ENCODE measurements at places on chromosomes 12 and 14.

DNA sequence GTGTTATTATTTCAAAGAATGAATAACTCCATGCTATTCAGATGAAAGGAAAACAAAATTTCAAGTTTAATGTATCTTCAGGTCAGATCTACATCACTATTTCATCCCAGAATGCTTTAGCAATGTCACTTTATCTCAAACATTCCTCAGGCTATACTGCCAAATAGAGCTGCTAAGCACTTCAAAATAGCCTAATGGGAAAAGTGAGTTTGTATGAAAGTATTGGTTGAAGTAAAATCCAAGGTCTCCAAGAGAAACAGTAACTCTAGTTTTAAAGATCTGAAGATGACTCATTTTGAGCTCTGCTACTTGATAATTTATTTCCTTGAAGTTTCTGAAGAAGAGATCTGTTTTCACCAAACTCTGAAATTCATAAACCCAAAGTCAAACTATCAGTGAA, 466.2 kb upstream of the FOXG1 start:
- no peak for DNase-seq

- no peak for DNase-seq
Observed at GRCh38 chr14:80425686-80426085, 214.4 kb upstream of the DIO2 start.

DNA sequence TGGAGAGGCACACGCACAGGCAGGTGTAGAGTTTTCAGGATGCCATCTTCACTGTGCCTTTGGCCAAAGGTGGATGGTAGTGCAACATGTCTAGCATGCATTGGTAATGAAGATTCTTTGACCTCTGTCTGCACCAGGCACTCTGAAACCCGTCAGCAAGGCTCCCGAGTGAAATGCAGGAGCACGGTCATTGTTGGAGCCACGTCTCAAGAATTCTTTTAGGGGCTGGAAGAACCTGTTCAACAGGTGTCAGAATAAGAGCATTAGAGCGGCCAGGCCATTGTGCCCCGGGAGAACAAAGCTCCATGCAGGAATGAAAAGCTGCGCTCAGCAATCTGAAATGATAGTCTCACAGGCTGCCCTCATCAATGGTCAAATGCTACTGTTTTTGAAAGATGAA, 40.2 kb upstream of the DICER1 start:
- DNase-seq: no peak

- no peak for DNase-seq
Observed at GRCh38 chr14:93832665-93833064, 44.4 kb upstream of the PRIMA1 start.

- DNase-seq: no peak
Observed at GRCh38 chr14:91373591-91374254, 43.9 kb downstream of the CCDC88C start.

DNA sequence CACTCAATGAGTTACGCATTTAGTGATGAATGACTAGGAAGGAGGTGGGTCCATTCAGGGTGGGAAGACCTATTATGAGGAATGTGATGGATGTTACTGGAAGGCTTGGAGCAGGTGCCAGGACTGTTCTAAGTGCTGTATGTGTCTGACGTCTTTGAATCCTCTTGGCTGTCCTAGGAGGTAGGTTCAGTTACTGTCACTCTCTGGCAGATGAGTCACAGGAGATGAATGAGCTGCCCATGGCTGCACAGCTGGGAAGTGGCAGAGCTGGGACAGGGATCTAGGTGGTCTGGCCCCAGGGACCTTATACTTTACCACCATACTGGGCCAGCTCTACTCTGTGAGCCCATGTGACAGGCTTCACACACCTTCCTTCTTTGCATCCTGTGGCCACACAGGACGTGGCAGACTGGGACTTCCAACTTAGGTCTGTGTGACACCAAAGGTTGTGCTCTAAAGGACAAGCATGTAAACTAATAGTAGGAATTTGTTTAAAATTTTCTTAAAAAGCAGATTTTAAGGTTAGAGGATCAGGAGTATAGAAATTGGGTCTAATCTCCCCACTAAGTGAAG, 24.0 kb downstream of the TCTN1 start:
- no peak for DNase-seq

DNA sequence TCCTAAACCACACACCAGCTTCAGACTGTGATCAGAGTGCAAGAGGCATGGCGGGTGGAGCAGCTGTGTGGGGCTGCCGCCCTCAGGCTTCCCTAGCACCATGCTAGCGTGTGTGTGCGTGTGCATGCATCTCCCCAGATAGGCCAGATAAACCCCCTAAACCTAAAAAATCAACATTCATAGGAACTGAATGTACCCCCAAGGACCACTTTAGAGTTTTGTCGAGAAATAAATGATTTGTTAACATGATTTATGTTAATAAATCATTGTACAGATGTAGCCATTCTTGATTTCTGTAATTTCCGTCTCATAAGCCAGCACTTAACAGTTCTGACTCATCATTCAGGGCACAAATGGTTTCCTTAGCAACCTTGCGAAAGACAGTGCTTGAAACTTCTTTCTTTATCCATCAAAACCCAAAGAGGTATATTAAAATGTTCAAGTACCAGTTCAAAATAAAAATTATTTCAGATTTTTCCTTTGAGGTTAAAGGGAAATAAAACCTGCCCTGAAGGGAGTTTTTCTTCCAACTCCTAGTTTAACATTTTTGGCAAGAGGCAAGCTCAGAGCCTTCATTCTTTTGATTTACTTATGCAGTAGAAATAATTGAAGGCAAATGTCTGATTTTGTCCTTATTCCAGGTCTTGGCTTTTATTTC, 206.2 kb upstream of the RGS6 start:
- DNase-seq: no peak

GRCh38 chr14:33127531-33127930, 188.9 kb downstream of the NPAS3 start:
- no peak for DNase-seq

- peak; percentile 60 for DNase-seq
Observed at GRCh38 chr12:22459838-22460490, 84.4 kb downstream of the C2CD5 start.

GRCh38 chr12:119145367-119145766, 33.4 kb upstream of the HSPB8 start:
- no peak for DNase-seq

DNA sequence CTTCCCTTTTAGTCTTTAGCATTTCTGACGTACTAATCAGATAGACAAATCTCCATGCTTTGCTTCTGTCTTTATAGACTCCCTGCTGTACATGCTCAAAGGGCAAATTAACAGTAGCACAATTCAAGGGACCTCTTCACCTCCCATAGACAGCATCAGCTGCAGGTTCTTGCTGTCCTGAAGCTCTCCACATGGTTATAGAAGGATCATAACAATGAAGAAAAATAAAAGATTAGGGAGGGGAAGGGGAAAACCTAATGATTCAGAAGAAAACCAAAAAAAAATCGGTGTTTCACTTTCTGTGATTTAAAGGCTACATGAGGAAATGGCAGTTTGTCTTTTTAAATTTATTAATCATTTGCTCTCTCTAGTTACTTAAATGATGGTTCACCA, 155.5 kb downstream of the PTCSC3 start:
- DNase-seq: no peak

DNA sequence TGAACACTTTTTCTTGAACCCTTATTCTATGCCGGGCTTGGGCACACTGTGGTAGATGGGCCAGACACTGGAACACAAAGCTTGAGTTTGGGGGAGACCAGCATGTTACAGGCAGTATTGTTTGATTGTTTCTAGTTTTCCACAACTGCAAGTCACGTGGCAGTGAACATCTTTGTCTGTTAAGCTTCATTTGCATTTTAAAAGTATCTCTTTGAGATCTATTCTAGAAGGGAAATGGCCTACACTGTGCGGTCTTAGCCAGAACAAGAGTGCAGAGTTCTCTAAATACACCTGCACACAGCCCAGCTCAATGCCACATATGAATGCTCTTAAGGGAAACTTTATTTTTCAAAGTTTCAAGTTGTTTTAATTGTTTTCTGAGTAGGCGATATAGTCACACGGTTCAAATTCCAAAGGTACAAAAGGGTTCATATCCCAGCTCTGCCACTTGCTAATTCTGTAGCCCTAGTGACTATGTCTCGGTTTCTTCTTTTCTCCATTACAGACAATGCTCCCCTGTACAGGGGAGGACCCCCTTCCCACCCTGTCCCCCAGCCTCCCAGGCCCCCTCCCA, 24.9 kb downstream of the RIN3 start:
- no peak for DNase-seq

DNA sequence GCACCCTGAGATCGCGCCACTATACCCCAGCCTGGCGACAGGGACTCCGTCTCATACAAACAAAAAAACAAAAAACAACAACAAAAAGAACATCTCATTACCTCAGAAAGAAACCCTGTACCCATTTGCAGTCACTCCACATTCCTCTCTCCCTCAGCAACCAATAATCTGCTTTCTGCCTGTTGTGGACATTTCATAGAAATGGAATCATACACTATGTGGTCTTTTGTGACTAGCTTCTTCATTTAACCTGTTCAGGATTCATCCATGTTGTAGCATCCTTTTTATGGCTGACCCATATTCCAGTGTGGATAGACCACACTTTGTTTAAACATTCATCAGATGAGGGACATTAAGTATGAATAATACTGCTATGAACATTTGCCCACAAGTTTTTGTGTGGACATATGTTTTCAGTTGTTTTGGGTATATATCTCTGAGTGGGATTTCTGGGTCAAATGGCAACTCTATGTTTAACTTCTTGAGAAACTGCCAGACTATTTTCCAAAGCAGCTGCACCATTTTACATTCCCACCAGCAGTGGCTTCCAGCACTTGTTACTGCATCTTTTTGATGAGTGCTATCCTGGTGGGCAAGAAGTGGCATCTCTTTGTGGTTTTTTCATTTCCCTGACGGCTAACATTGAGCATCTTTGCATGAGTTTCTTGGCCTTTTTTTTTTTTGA, 5.9 kb upstream of the RCOR1 start:
- no peak for DNase-seq

DNA sequence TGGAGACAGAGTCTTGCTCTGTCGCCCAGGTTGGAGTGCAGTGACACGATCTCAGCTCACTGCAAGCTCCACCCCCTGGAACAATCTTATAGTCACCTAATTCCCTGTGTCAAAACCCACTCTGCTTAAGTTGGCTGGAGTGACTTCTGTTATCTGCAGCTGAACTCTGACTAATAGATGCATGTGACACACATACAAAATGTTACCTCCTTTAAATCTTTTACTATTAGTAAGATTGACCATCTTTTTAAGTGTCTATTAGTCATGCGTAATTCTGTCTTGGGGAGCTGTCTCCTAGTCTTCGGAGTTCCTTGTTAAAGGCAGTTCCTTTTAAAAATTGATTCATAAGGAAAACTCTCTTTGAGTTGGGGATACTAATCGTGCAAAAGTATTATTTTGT, 7.4 kb downstream of the IFI27L1 start:
- DNase-seq: no peak

DNA sequence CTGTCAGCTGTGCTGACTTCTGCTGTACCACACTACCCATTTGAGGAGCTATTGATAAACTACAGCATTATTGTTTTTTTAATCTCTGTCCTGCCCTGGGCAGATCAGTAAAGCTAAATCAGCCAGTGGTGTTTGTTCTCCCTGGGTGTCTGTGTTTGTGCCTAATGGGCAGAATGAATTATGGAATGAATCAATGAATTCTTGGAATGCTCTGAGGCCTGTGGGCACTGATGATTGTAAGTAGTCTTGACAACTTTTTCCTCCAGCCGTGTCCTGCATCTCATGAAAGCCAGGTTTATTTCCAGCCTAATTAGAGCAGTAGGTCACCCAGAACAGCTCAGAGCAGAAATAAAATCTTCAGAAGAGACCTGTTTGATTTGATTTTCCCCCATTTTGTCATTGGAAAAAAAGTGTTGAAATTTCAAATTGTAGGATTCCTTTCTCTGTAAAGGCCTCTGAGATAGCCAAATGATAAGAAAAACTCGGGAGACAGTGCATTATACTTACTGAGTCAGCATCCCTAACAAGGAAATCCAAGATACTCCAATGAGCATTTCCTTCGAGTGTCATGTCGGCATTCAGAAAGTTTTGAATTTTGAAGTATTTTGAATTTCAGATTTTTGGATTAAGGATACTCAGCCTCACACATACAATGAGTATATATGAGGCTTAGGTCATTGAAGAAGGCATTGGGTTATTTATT, 19.4 kb upstream of the EVL start:
- DNase-seq: no peak

DNA sequence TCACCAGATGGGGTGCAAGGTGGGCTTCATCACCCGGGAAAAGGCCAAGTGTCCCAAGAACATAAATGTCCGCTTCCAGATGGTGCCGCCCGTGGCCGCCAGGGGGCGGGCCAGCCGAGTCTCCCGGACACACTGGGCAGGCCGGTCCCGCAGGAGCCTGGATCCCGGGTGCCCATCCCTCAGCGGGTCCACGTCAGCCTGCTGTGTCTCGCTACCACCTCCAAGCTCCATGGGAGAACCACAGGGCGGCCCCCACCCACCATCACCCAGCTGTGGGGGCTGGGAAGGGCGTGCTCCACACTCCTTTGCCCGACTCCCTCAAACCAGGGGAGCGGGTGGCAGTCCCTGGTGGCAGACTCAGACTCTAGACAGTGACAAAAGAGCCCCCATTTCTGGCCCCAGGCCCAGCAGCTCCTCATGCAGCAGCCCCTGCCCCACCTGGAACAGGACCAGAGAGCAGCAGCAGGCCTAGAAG, 22.0 kb upstream of the NUDT14 start:
- DNase-seq: peak; percentile 48

- no peak for DNase-seq
Observed at GRCh38 chr12:19402743-19403431, 36.4 kb upstream of the AEBP2 start.

DNA sequence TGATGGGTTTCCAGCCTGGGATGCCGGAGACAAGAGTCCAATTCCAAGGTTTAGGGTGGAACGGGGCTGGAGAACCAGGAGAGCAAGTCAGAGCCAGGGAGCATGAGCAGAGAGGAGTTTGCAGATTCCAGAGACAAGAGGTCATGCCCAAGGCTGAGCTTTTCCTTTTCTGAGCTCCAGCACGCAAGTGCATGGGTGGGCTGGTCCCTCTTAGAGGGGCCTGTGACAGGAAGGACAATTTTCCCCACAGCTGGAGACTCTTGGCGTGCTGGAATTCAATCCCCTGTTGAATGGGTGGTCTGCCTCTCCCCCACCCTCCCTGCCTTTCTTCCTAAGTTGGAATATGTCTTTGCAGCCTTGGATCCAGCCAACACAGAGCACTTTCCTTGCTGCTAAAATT, 431.9 kb downstream of the BCL11B start:
- no peak for DNase-seq

DNA sequence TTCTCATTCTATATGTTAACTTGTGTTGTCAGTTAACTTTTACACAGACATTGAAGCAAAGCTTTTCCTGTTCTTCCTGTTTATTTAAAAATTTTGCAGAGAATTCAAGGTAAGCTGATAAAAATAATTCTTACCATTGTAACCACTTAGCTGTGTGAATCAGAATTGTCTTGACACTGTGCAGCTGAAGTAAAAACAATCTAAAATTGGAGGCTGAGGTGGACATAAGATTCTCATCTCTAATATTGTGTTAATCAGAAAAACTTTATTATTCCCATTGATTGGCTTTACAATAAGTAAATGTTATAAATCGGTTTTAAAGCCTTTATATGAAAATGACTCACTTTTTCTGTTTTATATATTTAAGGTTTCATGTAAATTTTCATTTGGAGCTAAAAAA, 240.3 kb upstream of the PLEKHG7 start:
- DNase-seq: no peak
